Prostate gland (tissue), 2 donors: ENCODE measurements at places on chromosomes 3 and 15. TPM values are rescaled to one million over a fixed set of nuclear protein-coding genes. Genes with fewer than 3 reads are reported as not detected.

Gene A4GNT
- not detected for total RNA-seq

Gene ENTPD3
- total RNA-seq, result 2.4 TPM

Gene TYRO3
- total RNA-seq, result 99.6 TPM

Gene SPINK8
- not detected for total RNA-seq

Gene CHL1
- 6.1 TPM for total RNA-seq

Gene ZPLD1
- 0.28 TPM for total RNA-seq

GRCh38 chr3:136270179-136270578, 20.0 kb downstream of the PCCB start:
- H3K36me3 ChIP-seq, result no peaks in the 10 kb centered on the region
- no peaks in the 10 kb centered on the region for H3K4me1 ChIP-seq
- no peaks in the 10 kb centered on the region for H3K27me3 ChIP-seq
- no peak overlapping the region for H3K4me3 ChIP-seq
- DNase-seq, result no peak

DNA sequence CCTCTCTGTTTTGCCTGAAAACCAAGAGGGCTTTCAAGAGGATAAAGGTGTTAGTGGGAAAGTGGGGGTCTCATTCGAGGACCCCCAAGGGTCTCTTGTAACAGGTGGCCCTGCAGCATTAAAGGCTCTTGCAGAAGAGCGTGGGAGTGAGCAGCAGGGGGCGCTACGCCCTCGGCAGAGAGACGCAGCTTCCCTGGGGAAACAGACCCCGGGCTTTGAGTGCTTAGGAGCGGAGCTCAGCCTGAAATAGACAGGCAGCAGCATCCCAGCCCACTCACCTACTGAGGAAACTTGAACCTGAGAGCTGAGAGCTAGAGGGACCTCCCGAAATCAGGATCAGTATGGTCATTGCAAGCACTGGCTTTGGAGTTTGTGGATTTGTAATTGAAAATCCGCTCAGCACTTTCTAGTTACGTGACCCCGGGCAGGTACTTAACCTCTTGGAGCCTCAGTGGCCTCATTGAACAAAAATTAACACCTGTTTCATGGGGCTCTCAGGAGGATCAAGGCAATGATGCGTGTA, 25.7 kb downstream of the RPLP1 start:
- no peaks in the 10 kb centered on the region for H3K36me3 ChIP-seq
- DNase-seq, result peak; percentile 43
- H3K4me1 ChIP-seq, result no peaks in the 10 kb centered on the region
- no peak overlapping the region for H3K27ac ChIP-seq

- no peaks in the 10 kb centered on the region for H3K36me3 ChIP-seq
- DNase-seq, result no peak
- H3K4me3 ChIP-seq, result peak overlapping the region; percentile 80
- H3K4me1 ChIP-seq, result no peaks in the 10 kb centered on the region
- no peaks in the 10 kb centered on the region for H3K27me3 ChIP-seq
Observed at GRCh38 chr15:51751697-51752683, 593 bp downstream of the TMOD2 start.

GRCh38 chr3:133964547-133964946, 65.2 kb downstream of the SLCO2A1 start:
- DNase-seq, result no peak
- no peak overlapping the region for H3K27ac ChIP-seq
- no peak overlapping the region for H3K4me3 ChIP-seq
- H3K27me3 ChIP-seq, result no peaks in the 10 kb centered on the region
- no peaks in the 10 kb centered on the region for H3K36me3 ChIP-seq
- no peaks in the 10 kb centered on the region for H3K4me1 ChIP-seq
